ENCODE measurements at places on chromosomes 6 and 20.

- no peak for DNase-seq
Observed at GRCh38 chr6:104955927-104956730, 778 bp upstream of the LIN28B start.

GRCh38 chr20:35432430-35432735 lies 5.6 kb downstream of the GDF5 start:
- DNase-seq = no peak

DNA sequence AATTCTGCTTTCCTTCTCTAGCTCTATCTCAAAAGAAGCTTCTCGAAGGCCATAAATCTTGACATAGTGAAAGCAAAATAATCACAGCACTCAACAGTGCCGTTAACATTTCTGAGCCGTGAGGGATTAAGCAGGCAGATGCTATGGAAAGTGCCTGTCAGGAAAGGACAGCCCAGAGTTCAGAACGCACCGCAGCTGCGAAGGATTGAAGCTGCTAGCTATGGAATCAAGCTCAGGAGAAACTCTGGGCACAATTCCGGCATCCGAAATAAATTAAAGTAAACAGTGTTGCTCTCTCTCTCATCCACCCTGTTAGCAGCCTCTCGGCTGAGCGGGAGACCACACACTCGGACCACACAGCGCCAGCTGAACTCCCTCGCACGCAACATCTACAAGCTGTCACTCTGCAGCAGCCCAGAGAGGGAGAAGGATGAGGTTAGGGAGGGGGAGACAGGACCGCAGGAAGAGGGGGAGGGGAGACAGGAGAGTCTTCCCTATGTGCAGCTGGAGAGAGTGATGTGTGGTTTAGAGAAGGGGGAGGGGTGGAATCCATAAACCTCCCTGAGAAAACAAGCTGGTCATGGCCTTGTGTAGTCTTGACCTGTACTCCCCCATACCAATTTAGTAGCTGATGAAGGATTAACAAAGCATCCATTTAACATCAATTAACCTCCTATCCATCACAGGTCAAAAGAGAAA lies 9.0 kb downstream of the EXOC2 start:
- peak; percentile 78 for DNase-seq

DNA sequence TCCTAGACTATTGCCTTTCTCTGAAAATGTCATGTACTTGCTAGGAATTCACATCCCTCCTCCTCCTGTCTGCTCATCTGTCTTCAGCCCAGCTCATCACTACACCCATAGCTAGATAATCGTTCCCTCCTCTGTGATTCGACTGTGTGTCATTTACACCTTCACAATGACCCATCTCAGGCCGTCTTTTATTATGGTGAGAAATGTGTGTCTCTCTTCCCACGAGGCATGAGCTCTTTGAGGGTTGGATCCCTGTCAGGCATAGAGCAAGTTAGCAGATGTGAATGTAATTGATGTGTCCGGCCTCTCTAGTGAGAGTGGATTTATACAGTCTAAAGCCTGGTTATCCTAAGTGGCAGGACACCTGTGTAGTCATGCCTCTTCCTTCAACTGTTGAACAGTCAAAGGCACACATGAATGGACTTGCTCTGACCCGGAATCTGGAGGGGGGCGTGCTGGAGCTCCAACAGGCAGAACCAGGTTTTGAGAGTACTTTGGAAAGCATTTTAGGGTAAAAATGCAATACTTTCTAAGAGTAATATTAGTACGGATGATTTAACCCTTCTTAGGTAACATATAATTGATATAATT lies 182.1 kb downstream of the UTRN start:
- no peak for DNase-seq

DNA sequence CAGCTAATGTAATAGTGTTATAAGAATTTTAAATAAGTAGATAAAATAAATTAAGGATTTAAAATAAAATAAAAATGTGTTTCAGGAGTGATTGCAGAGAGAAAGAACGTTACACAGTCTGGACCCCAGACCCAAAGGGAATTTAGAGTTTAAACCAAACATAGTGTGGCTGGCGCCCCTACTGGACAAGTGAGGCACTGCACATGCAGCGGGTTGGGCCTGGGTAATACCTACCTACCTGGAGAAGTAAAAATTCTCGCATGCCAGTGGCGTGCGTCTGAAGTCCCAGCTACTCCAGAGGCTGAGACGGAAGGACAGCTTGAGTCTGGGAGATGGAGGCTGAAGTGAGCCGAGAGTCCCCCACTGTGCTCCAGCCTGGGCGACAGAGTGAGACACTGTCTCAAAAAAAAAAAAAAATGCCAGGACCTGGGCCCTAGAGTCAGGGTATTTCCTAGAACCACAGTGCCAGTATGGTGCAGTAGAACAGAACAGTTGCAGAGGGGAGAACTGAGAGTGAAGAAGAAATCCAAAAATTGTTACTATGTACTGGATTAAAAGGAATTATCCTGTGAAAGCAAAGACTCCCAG lies 71.4 kb upstream of the TCF21 start:
- no peak for DNase-seq

DNA sequence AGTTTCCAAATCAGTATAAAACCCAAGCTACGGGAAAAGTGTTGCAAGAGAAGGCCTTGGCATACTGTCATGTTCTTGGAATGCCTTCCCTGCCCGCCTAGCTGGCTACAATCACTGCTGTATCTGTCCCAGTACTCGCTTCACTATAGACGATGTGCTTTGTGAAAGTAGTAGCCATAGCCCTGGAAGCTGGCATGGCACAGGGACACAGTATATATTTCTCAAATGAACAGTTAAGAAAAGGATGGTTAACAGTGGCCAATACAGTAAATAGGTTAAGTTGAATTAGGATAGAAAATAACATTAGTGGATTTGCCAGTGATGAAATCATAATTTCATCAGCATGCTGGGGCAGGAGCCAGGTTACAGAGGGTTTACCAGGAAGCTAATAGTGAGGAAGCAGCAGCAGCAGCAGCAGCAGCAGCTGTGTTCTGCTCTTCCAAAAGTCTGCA lies 499.3 kb downstream of the CDKAL1 start:
- DNase-seq = peak; percentile 92

DNA sequence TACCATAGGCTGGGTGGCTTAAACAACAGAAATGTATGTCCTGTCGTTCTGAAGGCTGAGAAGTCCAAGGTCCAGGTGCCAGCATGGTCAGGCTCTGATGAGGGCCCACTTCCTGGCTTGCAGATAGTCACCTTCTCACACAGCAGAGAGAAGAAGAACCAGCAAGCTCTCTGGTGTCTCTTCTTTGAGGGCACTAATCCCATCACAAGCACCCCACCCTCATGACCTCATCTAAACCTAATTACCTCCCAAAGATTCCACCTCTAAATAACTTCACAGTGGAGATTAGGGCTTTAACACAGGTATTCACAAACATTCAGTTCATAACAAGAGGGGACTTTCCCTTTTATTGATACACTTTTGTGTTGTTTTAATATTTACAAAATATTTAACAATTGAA lies 61.1 kb downstream of the RIN2 start:
- DNase-seq = no peak

DNA sequence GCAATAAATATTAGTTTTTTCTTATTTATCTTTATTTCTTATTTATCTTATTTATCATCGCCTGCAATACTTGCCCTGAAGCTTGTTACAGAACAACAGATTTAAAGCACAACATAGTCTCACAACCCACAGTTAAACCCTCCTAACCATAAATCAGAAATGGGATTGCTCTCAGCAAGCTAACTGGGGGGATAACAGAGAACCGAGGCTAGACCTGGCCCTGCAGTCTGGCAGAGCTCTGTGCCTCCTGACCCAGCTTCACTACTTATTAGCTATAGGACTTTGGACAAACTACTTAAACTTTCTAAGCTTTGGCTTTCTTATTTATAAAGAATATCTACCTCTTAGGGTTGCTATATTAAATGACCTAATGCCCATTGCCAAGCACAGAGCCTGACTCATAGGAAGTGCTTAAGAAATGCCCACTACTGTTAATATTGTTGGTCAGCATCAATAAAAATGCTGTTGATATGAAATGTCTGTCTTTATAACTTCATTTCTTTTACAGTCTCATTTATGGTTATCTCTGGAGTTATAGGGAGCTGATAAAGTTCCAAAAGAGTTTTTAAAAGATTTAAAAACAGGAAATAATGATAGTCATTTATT lies 87.9 kb upstream of the BEND6 start:
- peak; percentile 66 for DNase-seq

GRCh38 chr6:170049641-170050561 lies 241.0 kb downstream of the DLL1 start:
- peak; percentile 47 for DNase-seq

GRCh38 chr20:56801971-56802755 lies 173.1 kb downstream of the TFAP2C start:
- DNase-seq = peak; percentile 27

- DNase-seq = no peak
Observed at GRCh38 chr6:151553416-151554165, 59.8 kb downstream of the CCDC170 start.

DNA sequence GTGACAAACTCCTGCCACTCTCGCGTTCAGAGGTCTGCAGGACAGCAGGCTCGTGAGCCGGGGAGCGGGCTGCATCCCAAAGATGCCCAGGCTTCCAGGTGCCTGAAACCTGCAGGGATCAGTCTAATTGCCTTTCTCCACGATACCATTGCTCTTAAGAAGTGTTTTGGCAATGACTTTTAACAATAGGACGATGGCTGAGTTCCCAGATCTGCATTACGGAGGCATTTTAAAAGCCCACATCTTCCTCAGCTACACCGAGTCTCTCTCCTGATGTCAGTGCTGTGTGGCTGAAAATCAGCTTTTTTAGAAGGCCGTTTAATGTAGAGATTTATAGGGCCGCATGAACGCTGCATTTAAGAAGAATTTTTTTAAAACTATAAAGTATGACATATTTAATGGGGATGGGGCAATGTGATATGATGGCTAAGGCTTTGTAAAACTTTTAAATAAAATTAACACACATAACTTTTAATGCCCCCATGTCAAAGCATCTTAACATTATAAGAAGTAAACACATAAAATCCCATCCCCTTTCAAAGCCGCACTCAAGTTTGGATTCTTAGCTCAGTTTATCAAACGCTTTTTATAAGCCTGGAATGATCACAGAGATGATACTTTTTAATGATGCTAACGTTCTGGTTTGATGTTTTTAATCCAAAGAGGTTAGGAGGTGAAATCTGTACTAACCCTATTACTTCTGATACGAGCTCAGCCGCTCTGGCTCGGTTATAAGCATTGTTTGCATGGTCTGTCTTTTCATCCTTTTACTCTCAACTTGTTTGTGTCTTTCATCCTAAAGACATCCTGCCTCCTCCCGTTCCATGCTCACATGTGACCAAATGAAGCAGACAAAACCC lies 386.0 kb downstream of the SMOC2 start:
- DNase-seq = peak; percentile 11

GRCh38 chr6:107228754-107229153 lies 113.4 kb upstream of the BEND3 start:
- DNase-seq = no peak

- DNase-seq = no peak
Observed at GRCh38 chr6:85662251-85662650, 19.6 kb upstream of the SYNCRIP start.

DNA sequence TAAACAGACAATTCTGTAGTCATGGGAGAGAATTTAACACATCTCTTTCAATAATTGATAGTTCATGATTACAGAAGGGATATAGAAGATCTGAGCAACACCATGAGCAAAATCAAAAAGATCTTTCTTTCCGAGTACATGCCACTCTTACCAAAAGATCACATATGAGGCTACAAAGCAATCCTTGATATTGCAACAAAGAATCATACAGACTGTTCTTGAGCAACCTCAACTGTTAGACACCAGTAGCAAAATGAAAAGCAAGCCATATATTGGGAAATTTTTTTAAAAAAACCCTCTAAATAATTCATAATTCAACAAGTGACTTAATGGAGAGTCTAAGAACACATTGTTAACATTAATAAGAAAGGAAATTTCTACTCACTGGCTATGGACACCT lies 3.6 kb upstream of the CD83 start:
- DNase-seq = no peak

DNA sequence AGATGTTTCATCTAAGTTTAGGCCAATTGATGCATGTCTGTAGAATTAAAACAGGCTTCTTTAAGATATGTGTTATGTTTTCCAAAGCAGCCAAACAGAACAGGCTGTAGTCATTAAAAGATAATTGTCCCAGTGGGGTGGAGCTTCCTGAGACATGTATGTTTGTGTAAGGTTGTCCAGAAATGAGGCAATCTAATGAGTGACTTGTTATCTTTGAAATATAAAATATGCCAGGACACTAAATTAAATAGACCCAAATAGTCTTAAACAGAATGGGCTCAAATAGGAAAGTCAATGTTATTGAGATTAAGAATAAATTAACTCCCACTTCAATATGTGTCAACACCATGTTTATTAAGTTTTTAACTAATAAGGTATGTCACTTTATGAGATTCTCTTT lies 204.7 kb upstream of the RNF217 start:
- no peak for DNase-seq

DNA sequence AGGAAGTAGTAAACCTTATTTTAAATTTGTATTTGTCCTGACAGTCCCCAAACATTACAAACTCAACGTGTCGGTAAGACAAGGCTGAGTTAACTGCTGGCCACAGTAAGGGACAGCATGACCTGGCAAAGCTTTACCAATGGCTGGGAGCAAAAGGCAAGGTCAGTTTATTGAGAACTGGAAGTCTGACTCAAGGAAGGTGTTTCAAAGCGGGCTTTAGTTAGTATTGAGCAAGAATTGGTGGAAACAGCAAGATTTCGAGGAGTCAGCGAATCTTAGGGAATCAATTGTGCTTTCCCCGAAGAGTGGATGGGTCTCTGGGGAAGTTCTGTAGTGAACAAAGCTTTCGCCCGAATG lies 885 bp upstream of the GZF1 start:
- DNase-seq = peak; percentile 46

- DNase-seq = peak; percentile 69
Observed at GRCh38 chr20:44496976-44497375, 21.3 kb downstream of the TTPAL start.
